C1 segment of cervical spinal cord (tissue), 14 donors: ENCODE measurements at places on chromosomes 4 and X.

DNA sequence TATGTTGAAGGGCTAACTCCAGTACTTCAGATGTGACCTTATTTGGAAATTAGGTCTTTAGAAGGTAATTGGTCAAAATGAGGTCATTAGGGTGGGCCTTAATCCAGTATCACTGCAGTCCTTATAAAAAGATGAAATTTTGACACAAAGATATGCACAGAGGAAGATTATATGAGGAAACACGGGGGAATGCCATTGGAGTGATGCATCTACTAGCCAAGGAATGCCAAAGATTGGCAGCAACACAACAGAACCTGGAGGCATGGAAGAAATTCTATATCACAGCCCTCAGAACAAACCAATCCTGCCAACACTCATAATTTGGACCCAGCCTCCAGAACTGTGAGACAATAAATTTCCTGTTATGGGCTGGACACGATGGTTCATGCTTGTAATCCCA, 17.6 kb downstream of the TRIM61 start:
- no peak for DNase-seq

GRCh38 chr4:103400405-103400804, 202.3 kb upstream of the CENPE start:
- no peak for DNase-seq

GRCh38 chrX:120269373-120270035, 18.9 kb downstream of the ZBTB33 start:
- no peak for DNase-seq

GRCh38 chr4:2949782-2950125, 13.5 kb downstream of the NOP14 start:
- DNase-seq: no peak

GRCh38 chrX:114134465-114134864, 449.4 kb upstream of the HTR2C start:
- DNase-seq: no peak

GRCh38 chr4:8025668-8026067, 86.0 kb upstream of the AFAP1 start:
- no peak for DNase-seq

DNA sequence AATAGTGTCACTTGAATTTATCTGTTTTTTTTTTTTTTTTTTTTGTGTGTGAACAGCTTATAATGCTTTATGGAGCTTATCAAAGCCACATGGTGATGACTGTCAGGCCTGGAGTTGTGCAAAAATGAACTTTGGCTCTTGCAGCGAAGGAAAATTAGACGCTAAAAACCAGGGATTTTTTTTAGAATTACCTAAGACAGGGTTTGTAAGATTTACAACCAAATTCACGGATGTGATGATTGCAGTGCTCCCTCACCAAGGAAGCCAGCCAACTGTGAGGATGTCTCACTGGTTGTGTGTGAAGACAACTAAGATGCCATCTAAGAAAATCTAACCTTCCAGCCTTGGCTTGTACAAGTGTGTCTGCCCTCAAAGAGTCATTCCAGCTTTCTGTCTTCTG, 127.1 kb upstream of the SLC4A4 start:
- no peak for DNase-seq

- no peak for DNase-seq
These were observed 37.4 kb downstream of the MID1 start for GRCh38 chrX:10582945-10583344.

DNA sequence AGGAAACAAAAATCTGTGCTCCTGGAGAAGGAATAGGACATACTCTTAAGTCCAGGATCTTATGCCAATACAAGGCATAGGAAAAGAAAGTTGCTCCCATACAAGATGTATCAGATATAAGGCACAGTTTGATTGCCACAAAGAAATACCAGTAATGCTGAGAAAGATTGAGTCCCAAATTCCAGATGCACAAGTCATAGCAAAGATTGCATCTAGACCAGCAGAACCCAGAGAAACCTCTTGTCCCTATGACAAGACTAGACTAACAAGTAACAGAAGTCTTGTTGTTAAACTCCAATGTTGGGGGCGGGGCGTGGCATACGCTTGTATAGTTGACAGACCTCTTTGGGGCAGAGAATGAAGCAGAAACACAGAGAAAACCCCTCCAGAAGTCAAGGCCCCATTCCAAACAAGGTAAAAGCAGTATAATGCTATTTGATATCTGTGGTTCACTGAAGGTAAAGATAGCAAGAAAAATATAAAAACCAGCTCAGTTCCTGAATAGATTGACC, 671.5 kb upstream of the GRIA3 start:
- no peak for DNase-seq

- DNase-seq: no peak
These were observed at the start of gene MXD4 for GRCh38 chr4:2261853-2262144. MXD4 (minus strand) TSS chr4:2262109; CDS start chr4:2261980, 129 bp downstream.

GRCh38 chrX:41588271-41588670, 100.5 kb upstream of the GPR34 start:
- no peak for DNase-seq

DNA sequence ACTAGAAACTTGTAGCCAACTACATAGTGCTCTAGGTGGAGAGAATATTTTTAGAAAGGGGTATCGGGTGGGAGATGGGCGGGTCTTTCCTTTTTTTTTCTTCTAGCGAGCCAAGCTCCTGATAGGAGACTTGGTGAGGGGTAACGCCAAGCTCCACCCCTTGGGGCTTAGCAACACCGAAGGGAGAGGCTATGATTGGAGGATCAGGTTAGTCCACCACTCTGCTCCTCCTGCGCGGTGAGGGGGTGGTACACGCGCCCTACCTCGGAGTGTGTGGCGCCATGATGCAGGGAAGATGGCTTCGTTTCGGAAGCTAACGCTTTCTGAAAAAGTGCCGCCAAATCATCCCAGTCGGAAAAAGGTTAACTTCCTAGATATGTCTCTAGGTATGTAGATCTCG, at the start of gene LUZP4:
LUZP4 (plus strand) TSS at position 251 of the 400 bp plus-strand sequence; CDS start at position 296, 45 bp downstream.
- no peak for DNase-seq

GRCh38 chr4:54146139-54146538, 46.2 kb downstream of the GSX2 start:
- DNase-seq: no peak

GRCh38 chr4:132108784-132109183, 1040.3 kb upstream of the PCDH10 start:
- DNase-seq: no peak

GRCh38 chr4:92122911-92123310, 180.9 kb upstream of the GRID2 start:
- no peak for DNase-seq

DNA sequence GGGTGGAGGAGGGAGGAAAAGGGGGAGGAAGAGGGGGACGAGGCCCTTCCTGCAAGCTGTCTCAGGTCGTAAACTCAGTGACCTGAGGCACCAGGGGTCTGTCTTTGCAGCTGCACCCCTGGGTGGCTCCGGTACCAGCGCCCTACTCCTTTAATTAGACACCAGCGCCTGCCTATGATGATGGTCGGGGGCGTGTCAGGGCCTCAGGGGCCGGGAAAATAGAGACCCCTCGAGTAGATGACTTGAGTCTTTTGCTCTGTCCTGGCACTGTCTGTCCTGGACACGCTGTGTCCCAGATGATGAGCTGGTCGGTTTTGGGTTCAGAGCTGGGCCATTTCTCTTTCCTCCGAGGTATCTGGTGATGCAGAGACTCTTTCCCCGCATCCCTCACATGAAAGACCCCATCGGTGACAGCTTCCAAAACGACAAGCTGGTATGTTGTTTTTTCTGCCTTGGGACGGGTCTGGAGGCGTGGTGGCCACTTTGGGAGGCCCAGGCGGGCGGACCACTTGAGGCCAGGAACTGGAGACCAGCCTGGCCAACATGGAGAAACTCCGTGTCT, 11.2 kb downstream of the SLC25A6 start:
- no peak for DNase-seq

- DNase-seq: no peak
These were observed 183.4 kb downstream of the KIT start for GRCh38 chr4:54840992-54841768.

- DNase-seq: peak; percentile 72
These were observed 97.4 kb downstream of the PHKA2 start for GRCh38 chrX:18886344-18887161.

- no peak for DNase-seq
These were observed 397.6 kb upstream of the TENM3 start for GRCh38 chr4:181845617-181846016.

GRCh38 chrX:136754651-136755050, 26.1 kb downstream of the ARHGEF6 start:
- DNase-seq: no peak

GRCh38 chr4:142500966-142501365, 345.1 kb downstream of the INPP4B start:
- DNase-seq: no peak

DNA sequence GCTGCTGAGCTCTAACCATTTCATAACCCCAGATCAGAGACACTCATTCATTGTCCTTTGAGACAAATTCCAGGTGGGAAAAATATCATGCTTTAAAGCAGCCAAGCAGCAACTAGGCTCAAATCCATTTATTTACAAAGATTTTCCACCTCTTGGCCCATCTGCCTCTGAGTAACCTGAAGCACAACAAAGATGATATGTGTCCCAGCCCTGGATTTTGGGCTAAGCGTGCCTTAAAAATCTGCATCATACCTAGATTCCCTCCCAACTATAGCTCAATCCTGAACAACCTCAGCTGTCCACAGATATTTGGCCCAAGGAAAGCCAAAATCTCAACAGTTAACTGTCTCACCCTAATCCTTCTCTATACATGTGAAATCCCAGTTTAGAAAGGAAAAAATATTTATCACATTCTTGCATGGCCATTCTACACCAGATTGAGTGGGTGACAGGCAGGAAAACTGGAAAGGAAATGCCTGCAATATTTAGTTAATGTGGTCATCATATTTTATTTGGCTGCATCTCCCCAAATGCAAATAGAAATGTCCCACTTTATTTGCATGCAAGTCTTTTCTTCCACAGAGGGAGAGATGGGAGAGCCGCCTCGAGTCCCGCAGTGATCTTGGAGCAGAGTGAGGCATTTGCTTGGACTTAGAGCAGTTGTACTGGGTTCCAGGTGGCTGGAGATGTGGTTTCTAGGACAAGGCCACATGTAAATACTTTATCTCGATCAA, 146.4 kb upstream of the EOLA2 start:
- DNase-seq: no peak

DNA sequence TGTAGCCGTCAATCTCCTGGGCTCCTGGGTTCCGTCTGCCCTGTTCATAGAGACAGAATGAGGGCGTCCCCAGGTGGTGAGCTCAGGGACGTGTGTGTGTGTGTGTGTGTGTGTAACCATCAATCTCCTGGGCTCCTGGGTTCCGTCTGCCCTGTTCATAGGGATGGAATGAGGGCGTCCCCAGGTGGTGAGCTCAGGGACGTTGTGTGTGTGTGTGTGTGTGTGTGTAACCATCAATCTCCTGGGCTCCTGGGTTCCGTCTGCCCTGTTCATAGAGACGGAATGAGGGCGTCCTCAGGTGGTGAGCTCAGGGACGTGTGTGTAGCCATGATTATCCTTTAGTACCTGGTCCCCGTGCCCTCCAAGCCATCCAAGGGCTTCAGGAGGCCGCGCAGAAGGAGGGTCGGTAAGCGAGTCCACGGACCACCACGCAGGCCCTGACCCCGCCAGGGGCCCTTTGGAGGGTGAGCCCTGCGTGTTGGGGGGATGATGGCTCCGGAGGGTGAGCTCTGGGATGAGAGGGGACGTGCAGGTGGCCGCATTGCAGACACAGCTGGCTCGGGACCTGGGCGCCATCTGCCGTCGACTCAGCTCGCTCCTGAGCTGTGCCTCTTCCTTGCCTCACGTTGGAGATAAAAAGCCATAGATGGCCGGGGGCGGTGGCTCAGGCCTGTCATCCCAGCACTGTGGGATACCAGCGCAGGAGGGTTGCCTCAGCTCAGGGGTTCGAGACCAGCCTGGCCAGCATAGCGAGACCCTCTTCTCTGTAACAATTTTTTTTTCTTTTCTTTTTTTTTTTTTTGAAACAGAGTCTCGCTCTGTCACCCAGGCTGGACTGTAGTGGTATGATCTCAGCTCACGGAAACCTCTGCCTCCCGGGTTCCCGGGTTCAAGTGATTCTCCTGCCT, 5.4 kb upstream of the GTPBP6 start:
- DNase-seq: no peak

DNA sequence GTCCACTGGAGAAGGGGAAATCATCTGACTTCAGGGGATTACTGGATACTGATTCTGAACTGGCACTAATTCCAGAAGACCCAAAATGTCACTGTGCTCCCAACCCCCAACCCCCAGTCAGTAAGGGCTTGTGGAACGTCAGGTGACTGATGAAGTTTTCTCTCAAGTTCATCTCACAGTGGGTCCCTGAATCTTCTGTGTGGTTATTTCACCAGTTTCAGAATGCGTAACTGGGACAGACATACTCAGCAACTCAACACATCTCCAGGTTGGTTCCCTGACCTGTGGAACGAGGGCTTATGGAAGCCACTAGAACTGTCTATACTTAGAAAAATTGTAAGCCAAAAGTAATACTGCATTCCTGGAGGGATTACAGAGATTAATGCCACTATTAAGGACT, 45.3 kb downstream of the DDX60L start:
- no peak for DNase-seq

DNA sequence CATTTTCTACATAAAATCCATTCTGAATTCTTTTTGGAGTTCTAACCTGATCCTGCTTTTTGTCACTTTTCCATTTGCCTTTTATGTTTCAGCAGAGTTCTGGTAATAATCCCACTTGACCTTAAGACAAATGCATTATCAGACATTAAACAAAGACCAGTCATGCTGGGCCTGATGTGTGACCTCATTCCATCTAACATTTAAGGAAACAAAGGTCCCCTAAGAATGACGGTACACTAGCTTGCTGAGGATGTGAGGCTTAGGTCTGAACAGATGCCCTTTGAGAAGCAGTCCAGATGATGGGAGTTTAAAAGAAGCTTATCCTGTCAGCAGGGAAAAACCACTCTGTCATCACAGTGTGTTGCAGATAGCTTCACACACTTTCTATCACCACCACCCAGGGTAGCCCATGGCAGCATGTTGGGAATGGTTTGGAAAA, 38.1 kb upstream of the PDE5A start:
- DNase-seq: no peak

GRCh38 chrX:22577181-22577580, 304.5 kb downstream of the CBLL2 start:
- no peak for DNase-seq

DNA sequence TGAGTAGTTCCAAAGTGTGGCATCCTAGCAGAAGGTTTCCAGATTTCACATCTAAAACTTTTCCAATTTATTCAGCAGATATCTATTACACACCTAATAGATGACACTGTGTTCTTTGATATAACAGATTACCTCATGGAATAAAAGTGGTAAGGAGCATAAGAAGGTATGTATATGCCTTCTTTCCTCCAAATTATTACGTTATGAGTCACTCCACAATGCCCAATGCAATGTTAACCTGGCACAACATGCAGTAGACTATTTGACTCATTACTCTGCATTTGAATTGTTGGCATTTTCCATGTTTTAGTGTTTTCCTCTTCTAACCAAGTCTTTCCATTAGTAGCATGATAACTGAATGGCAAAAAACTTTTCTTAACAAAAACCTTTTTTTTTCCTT, 383.6 kb downstream of the ADGRL3 start:
- DNase-seq: no peak

- DNase-seq: no peak
These were observed 6.4 kb upstream of the SCML2 start for GRCh38 chrX:18360867-18361266.
